NCI-H1694 treated with DMSO at 0.1 percent for 48 hours (cell line): ENCODE measurements at places on chromosomes 2 and 18.

GRCh38 chr2:137161250-137161649 is 395.9 kb downstream of the THSD7B start:
- no peak for DNase-seq

DNA sequence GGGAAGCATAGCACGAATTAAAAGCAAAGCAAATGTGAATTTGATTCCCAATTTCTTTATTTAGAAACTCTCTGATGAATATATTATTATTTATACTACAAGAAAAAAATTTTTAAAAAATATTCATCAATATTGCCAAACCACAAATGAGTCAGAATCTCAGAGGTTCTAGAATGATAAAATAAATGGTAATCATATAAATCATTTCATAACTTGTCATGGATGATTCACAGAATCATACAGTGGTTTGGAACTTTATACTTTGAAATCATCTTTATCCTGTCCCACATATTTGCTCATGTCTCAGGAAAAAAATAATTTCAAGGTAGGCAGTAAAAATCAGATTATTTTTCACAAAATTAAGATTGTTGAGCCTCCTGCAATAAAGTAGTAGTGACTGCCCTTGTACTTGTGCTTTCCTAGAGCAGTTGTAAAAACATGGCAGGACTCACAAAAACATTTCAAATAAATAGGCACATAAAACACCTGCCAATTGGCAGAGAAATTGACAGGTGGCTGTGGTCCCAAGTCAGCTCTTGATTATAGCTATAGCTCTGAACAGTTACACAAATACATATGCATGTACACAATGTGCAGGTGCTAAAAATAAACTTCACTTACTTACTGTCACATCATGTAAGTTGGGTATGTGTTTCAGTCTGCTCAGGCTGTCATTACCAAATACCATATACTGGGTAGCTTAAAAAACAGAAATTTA is 273.9 kb upstream of the SESTD1 start:
- no peak for DNase-seq

DNA sequence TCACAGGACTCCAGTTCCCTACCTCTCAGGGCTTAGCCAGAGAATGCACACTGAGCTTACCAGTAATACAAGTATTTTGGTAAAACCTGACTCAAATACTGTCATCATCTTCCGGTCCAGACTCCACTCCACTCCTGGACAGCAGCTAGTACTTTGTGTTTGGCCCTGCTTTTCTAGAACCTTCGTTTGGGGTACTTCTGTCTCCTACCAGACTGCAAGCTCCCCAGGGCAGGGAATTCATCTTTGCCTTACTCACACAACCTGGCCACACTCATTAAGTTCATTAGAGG is 108.9 kb upstream of the CDC42EP3 start:
- DNase-seq: no peak

DNA sequence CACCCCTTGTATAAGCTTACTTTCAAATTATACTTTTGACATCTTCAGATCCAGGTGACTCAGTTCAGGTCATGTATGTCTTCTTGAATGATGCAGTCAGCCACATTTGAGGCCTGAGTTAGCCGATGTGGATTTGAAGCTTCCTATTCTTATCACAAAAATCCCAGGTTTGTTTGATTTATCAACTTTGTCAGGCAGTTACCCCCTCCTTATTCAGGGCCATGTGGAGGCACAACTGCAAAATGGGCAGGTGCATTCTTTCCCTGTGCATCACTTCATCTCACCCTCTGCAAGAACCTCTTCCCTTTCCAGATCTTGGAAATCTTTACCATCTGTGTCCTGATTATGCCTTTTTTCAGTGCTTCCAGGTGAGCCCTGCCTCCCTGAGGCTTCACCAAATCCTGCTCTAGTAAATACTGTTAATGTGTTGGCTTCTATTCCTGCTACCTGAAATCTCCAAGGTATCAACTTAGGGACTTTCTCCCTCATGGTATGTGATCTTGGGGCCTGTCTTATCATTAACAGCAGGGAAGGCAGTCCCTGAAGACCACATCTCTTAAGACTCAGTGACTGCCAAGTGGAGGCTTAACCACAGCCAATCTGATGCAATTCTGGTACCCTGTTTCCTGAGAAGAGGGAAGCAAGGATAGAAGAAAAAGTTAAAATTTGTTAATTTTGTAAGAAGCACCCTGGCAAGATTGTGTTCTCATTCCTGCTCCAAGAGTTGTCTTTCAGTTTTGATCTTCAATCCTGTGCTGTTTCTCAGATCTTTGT is 9.4 kb upstream of the ARHGAP28 start:
- no peak for DNase-seq

DNA sequence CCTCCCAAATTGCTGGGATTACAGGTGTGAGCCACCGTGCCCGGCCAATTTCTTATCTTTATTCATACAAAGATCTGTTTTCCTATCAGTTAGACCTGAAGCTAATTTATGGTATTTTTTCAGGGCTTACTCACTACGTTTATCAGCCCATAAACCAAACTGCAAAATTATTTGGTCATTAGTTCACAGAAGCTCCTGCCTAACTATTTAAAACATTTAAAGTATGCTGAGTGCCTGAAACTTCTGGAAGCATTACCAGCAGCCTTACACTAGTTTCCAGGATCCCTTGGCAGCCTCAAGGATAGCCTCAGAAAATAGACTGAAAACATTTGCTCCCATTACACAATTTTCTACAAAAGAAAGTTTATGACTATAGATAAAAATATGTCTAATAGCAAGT is 68.8 kb downstream of the GALNT13 start:
- no peak for DNase-seq

DNA sequence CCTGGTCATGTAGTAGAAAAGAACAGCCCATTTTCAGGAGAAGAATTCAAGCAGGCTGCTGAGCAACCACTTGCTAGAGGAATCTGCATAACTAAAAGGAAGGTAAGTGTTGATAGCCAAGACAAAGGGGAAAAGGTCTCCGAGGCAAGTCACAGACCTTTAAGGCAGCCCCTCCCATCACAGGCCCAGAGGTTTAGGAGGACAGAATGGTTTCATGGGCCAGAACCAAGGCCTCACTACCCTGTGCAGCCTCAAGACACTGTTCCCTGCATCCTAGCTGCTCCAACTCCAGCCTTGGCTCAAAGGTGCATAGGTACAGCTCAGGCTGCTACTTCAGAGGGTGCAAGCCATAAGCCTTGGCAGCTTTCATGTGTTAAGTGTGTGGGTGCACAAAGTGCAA is 238.6 kb upstream of the CYP26B1 start:
- DNase-seq: no peak

DNA sequence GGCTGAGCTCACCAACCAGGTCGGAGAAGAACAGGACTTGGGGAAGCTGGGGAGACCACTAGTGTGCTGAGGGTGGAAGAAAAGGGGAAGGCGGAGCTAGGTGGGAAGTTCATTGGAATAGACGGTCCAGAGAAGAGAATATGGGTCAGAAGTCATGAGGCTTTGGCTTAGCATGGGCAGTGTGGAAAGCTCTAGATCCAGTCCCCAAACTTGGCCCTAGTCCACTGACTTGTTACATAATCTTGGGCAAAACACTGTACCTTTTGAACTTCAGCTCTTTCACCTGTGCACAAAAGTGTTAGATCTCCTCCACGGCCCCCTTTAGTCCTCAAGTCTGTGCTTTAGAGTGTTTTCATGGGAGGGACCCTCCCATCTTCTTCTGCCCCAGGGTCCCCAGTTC is 10.7 kb downstream of the GCKR start:
- DNase-seq: no peak

GRCh38 chr2:173982182-173982714 is 17.1 kb upstream of the SP3 start:
- peak; percentile 68 for DNase-seq

- no peak for DNase-seq
Measured at GRCh38 chr2:222423632-222424275, 589 bp upstream of the SGPP2 start.

- DNase-seq: peak; percentile 28
Measured at GRCh38 chr2:30404319-30405259, 42.5 kb upstream of the LCLAT1 start.

DNA sequence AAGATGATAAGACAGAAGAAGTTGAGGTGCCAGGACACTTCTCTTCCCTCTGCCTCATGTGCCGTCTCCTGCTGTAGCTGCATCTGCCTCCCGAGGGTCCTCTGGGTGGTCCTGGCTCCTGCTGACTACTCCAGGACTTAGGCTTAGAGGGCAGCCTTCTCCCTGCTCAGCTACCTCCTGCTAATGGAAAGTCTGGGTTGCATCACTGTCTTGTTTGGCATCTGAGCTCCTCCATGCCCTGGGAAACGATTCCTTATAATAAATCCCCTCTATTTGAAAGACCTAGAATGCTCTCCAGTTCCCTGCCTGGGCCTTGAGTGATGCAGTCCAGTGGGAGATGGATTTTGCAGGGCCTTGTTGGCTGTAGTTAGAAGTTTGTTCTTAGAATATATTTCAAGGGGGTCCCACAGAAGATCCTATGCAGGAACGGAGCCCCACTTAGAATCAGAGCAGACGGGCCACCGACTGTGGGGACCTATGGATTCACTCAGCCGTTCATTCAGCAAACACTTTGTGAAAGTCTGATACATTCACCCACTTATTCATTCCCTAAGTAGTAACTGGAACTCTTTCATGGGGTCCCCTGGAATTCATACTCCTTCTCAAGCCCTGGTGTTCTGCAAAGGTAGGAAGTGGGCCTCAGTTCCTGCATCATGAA is 269.8 kb upstream of the HDAC4 start:
- DNase-seq: no peak

GRCh38 chr2:236309669-236310029 is 45.4 kb upstream of the ASB18 start:
- peak; percentile 9 for DNase-seq

DNA sequence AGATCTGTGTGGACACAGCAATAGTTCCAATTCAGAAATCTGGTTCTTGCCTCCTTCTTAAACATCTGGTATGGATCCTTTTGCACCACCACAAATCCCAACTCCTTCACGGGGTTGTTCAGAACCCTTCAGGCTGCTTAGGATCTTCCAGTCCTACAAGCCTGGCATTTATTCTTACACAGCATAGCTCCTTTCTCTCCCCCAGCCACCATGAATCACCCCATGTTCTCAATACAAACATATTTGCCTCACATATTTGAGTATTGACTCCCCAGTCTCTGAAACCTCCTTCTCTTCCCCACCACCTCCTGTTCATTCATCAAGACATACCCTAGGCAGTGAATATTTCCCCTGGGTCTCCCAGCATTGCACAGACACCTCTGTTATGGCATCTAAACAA is 155.2 kb downstream of the ALK start:
- DNase-seq: no peak

DNA sequence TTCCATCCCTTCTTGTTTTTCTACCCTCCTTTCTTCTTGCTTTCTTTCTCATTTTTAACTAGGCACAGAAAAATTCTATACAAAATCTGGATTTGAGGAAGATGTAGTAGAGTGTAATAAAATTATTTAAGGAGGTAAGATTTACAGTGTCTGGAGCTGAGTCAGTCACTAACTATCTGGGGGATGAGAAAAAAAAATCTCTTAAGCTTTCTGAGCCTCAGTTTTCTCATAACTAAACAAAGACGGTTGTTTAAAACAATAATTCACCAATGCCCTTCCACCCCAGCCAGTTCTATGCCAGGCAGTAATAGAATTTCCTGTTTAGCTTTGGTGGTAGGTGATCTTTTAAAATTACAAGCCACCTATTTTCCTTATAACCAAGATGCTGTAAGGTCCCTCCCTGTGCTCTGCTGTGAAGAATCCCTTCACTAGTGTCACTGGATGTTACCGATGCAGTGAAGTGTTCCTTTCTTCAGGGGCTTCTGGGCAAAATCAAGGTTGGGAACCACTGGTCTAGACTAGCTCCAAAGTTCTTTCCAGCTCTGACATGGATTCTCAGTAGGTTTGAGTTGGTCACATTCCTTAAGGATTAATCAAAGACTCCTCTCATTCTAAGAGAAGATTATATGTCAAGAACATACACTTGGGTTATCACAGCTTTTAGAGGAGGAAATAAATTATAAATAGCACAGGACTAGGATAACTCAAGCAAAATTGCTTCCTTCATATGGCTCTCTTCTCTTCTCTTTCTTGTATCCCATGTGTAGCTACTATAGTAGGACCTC is 289.0 kb downstream of the CDH2 start:
- no peak for DNase-seq

GRCh38 chr2:189829102-189829833 is 45.0 kb downstream of the PMS1 start:
- DNase-seq: no peak

- no peak for DNase-seq
Measured at GRCh38 chr2:207126724-207127308, 38.9 kb downstream of the KLF7 start.

GRCh38 chr18:46356278-46357033 is 252.3 kb downstream of the HAUS1 start:
- no peak for DNase-seq

GRCh38 chr2:99084256-99084655 is 57.3 kb upstream of the C2orf15 start:
- DNase-seq: no peak

- no peak for DNase-seq
Measured at GRCh38 chr2:58974881-58975280, 733.8 kb upstream of the FANCL start.

GRCh38 chr2:120669971-120670370 is 65.7 kb upstream of the GLI2 start:
- DNase-seq: no peak

DNA sequence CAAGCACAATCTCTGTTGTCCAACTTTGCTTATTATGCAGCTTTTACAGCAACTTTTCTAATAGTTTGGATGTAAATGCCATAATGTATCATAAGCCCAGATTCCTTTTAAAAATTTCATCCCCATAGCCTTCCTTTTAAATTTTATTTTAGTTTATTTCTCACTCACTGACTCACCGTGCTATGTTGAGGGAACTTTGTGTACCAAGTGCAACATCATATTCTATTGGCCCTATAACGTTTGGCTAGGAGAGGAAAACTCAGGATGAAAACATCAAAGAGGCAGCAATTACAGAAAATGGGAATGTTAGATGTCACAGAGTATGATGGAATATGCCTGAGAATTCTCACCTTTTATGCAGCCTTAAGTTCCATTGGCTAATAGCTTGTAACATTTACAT is 135.5 kb downstream of the LCLAT1 start:
- no peak for DNase-seq
